ENCODE measurements at places on chromosomes 3 and 15.

- DNase-seq: no peak
These were observed 617.4 kb downstream of the NAALADL2 start for GRCh38 chr3:175476489-175476888.

- DNase-seq: no peak
These were observed 375.1 kb upstream of the ROBO2 start for GRCh38 chr3:76664816-76665215.

GRCh38 chr15:95758451-95758850 lies 572.0 kb upstream of the NR2F2 start:
- DNase-seq: no peak

DNA sequence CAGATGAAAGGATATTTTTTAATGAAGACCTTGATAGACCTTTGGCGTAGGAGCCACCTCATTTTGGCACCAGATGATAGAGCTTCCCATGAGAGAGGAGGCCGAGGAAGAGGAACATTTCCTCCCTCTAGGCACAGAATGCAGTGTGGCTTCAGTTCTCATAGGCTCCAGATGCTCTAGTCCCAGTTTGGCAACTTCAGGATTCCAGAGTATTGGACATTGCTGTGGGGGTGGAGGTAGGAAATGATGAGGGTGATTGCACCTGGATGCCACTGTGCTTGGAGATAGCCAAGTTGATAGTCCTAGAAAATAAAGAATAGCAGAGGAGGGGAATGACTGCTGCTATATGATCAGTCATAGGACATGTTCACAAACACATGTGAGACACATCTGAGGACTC lies 58.3 kb upstream of the KY start:
- no peak for DNase-seq

- DNase-seq: peak; percentile 1
These were observed 152.0 kb downstream of the ZBBX start for GRCh38 chr3:167228135-167228534.

GRCh38 chr3:44342176-44342790 lies 3.7 kb downstream of the TCAIM start:
- peak; percentile 43 for DNase-seq

DNA sequence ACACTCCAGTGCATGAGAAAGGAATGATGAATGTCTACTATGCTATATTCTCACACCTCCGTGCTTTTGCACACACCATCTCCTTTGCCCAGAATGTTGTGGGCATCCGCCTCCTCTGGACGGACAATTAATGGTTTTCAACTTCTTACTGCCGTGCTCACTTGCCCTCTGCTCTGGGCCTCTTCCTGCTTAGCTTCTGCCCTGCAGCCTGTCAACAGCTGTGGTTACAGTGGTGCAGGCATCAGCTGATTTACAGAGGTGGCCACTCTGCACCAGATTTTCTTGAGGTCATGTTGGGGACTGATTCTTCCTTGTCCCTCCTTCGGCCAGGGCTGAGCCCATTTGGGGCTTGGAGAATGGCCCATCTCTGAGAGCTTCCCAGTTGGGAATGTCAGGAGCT lies 56.5 kb upstream of the TMEM115 start:
- no peak for DNase-seq

All from LHCN-M2 (cell line).